ENCODE measurements at places on chromosomes 3 and 15.

- DNase-seq, result no peak
Measured at GRCh38 chr15:77035584-77035983, 35.3 kb downstream of the TSPAN3 start.

DNA sequence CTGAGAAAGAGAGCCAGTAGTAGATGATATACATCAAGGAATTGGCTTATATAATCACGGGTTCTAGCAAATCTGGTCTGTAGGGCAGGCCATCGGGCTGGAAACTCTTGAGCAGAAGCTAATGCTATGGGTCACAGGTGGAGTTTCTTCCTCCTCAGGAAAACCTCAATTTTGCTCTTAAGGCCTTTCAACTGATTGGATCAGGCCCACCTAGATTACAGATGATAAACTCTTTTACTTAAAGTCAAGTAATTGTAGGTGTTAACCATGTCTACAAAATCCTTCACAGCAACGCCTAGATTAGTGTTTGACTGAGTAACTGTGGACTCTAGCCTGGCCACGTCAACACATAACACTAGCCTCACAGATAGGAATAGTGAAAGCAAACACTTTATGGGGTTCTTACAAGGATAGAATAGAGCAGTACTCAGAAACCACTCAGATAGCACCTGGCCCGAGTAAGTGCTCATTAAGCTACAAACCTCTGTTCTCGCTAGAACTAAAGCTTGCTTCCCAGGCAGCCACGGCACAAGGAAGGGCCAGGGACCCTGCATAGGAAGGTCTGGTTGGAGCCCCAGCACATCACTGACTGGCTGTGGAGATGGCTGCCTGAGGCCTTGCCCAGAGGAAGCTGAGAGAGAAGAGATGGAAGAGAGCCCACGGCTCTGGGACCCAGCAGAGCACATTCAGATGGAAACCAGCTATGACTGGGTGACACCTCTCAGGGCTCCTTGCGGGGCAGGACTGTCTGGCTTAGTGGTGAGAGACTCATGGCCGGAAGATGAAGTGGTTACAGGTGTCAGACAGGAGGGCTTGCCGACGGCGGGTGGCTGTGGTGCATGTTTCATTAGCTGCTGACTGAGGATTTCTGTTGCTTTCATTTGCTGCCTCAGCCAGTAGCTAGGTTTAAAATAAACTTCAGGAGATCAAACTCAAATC, 202.5 kb upstream of the TLE3 start:
- DNase-seq, result no peak

DNA sequence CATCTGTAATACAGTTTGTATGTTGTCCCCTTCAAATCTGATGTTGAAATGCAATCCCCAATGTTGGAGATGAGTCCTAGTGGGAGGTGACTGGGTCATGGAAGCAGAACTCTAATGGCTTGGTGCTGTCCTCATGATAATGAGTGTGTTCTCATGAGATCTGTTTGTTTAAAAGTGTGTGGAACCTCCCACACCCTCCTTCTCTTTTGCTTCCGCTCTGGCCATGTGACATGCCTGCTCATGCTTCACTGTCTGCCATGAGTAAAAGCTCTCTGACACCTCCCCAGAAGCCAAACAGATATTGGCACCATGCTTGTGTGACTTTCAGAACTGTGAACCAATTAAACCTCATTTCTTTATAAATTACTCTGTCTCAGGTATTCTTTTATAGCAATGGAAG, 794.0 kb upstream of the CFAP20DC start:
- DNase-seq, result no peak

DNA sequence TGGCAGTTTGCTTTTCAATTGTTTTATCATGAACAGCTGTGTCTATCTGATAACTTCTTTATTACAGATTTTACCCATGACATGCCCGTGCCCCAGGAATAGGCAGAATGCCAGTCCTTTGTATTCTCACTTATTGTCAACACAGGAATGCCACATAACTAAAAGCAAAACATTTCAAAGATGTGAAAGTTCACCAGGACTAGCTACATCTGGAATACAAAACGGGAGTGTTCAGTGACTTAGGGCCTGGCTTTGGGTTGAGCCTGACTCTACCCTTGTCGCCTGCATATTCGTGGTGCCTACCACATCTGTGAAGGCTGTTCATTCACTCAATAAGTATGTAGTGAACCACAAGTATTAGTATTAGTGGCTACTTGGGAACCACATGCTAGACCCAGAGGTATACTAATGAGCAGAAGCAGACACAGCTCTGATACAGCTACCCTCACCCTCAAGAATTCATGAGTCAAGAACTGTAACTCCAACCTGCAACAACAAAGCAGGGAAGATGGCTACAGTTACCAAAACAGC, 2.9 kb downstream of the TNFSF10 start:
- DNase-seq, result no peak

GRCh38 chr3:12982619-12983101, 90.6 kb downstream of the IQSEC1 start:
- no peak for DNase-seq

- DNase-seq, result no peak
Measured at GRCh38 chr3:9414826-9415225, 17.4 kb downstream of the SETD5 start.

- no peak for DNase-seq
Measured at GRCh38 chr3:15271030-15271429, 61.4 kb downstream of the SH3BP5 start.

DNA sequence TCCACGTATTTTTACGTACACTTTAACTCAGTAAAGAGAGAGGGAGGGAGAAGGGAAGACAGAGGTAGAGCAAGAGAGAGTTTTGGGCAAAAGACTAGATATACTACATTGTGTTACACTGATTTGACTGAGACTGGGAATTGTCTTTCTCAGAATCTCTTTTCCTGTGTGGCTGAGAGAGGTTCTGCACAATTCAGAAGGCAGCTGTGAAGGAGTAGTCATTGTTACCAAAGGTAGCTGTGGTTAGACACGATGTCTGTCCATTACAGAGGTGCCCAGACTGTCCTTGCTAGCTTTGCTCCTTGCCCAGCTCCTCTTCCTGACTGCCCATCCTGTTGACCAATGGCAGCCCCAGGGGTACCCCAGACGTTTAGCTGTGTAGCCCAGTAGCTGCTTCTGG, 577.5 kb upstream of the CBLB start:
- no peak for DNase-seq

- no peak for DNase-seq
Measured at GRCh38 chr3:21754839-21755238, 3.8 kb upstream of the ZNF385D start.

- no peak for DNase-seq
Measured at GRCh38 chr15:55194256-55194655, 2.5 kb downstream of the RSL24D1 start.

DNA sequence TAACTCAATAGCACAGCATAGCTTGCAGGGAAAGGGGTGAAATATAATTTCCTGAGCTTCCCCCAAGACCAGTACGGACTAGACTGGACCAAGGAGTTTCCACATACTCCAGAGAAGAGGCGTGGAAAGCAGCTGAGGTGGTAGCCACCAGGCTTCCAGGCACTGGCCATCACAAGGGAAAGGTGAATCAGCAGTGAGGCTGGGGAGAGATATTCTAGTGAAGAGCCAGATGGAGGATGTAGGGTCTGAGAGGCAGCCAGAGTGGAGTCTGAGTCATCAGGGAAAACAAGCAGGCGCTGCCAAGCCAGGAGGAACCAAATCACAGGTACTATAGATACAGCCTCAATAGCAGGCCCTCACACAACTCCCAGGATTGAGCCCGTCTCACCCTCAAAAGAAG, 9.6 kb upstream of the RASA2 start:
- DNase-seq, result no peak

DNA sequence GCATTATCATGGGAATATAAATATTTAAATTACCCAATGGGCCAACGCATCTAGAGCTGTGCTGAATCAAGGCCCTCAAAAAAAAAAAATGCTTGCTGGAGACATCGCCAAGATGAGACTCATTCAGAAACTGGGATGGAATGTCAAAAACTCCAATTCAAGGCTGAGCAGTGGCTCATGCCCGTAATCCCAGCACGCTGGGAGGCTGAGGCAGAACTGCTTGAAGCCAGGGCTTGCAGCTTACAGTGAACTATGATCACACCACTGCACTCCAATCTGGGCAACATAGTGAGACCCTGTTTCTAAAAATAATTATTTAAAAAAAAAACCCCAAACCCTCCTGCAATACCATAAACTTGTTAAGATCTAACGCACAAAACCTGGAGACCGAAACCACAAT, 3.1 kb upstream of the CACNA1D start:
- DNase-seq, result no peak

- DNase-seq, result no peak
Measured at GRCh38 chr3:29486096-29486495, 205.2 kb downstream of the RBMS3 start.

DNA sequence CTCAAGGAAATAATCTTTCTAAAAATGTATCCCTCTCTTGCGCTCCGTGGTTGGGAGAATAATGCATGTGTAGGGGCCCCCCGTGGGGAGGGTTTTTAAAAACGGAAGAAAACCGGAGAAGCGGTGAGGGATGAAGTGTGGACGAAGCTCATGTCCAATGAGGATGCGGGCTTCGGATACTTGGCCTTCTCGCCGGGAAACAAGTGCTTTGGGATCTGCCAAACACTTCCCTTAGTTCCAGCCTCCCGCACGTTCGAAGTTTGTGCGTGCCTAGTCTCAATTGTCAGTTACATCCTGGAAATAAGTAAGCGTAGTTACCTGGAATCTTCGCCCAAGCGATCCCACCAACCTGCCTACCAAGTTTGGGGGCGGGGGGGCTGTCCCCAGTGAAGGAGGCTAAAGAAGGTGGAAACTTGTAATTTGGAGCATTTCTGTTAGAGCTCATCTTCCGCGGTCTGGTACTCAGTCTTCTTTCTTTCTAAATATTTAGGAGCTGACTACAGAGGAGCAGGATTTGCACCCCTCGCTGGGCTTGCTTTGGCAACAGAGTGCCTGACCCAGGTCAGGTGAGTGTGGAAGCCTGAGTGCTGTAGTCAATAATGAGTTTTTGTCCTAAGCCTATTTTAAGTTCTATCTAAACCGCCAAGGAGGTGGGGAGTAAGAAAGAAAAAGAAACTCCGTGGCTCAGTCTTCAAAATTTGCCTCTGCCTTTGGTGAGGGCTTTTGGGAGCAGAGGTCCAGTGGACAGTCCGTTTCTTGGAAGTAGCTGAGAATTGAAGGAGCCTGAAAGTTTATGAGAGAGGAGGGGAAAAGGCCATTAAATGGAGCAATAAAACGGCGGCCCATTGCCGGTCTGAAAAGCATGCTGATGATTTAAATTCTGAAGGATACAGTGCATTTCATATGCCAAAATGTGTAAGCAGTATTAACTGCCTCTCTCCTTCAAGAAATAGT, 1.1 kb downstream of the ITPR1 start:
- DNase-seq, result no peak
